ENCODE measurements at places on chromosomes 7 and 10.

GRCh38 chr10:30840395-30841050 lies 191.1 kb downstream of the ZNF438 start:
- peak; percentile 22 for DNase-seq

DNA sequence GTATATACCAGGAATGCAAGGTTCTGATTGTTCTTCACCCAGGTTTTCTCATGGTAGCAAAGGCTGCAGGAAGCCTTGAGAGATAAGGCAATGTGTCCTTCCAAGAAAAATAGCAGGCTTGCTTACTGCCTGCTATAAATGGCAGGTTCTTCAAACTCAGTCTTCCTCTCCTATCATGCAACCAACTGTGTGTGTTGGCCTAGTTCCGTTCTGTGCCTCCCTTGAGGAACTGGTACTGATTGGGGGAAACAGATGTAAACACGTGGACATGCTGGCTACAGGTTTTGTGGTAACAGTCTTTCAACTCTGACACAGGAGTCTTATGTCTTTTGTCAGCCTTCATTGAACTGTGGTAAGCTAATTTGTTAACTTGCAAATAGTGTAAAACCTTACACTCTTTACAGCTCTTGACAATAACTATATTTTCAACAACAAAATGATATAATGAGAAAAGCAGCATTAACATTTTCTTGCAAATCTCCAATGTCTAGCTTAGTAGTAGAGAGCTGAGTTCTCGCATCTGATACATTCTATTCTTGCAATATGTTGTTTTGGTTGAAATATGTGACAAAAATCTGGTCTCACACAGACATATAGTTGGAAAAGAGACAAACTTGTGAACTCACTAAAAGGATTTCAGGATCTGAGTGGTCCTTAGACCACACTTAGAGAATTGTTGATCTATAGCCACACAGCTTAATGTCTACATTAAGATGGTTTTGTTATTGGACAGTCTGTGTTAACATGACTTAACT lies 54.7 kb upstream of the LSM8 start:
- no peak for DNase-seq

- DNase-seq = peak; percentile 96
Measured at GRCh38 chr7:155257482-155258225, 40.0 kb upstream of the INSIG1 start.

GRCh38 chr10:24882047-24882698 lies 70.2 kb downstream of the PRTFDC1 start:
- DNase-seq = peak; percentile 54

GRCh38 chr7:4638781-4639575 lies 43.1 kb upstream of the FOXK1 start:
- no peak for DNase-seq
